ENCODE measurements at places on chromosomes 5 and 9.

- no peak for DNase-seq
These were observed 390.8 kb upstream of the PTGER4 start for GRCh38 chr5:40288800-40289485.

DNA sequence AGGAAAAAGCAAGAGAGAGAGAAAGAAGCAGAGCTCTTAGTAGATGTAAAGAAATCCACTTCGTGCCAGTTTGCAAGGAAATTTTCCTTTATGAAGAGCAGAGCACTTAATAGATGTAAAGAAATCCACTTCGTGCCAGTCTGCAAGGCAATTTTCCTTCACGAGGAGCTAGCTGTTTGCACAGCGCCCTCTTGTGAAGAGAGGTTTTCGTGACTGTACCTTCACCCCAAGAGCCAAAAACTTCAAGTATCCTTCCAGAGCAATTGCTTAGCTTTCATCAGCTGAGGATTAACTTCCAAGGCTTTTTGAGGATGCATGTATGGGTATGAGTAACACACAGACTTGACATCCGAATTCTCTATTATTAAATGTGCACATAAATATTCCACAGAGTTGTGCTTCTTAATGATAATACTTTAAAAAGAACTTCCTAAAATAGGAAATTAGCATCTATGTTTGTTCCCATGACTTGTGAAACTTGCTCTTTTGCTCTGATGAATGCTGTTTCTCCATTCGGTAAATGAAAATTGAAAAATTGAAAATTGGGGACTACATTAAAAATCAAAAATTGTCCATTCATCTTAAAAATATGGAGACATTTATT is 525.6 kb downstream of the PDE4D start:
- peak; percentile 22 for DNase-seq

- DNase-seq = no peak
These were observed 100.9 kb upstream of the PTGER4 start for GRCh38 chr5:40578501-40579451.

- no peak for DNase-seq
These were observed 12.6 kb downstream of the DNAJC21 start for GRCh38 chr5:34941936-34942335.

GRCh38 chr9:109120204-109120789 is 550 bp upstream of the TMEM245 start:
- no peak for DNase-seq

DNA sequence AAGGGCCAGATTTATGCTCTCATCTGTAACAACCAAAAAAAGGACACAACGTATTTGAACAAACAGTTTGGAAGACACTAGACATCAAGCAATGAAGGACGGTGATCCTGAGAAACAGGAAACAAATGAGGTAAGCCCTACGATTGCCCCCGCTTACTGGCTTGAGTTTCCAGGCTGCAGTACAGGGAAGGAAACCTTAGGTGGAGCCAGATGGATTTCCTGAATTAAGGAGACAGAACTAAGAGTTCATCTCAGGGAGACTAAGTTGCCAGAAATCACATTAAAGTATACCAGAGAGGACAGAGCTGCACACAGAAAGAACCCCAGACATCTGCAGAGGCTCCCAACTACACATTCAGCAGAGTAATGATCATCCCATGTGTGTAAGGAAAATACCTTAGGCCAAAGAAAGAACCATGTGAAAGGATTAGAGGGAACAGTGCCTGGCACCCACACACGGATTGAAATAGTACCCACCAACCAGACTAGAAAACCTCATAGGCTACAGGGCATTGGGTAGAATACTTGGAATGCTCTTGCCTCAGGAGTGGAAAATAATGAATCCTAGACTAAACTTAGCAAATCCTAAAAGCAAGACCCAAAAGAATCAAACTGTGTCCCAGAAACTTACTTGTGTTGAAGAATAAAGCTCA is 99.3 kb upstream of the NIPBL start:
- no peak for DNase-seq

DNA sequence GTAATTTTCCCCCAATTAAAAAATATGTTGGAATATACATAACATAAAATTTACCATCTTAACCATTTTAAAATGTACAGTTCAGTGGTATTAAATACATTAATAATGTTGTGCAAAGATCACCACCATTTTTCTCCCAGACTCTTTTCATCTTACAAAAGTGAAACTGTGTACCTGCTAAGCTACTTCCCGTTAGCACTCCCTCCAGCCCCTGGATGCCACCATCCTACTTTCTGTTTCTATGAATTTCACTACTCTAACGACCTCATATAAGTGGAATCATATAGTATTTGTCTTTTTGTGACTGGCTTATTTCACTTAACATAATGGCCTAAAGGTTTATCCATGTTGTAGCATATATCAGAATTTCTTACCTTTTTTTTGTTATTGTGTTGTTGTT is 112.9 kb downstream of the HSPA4 start:
- DNase-seq = no peak

DNA sequence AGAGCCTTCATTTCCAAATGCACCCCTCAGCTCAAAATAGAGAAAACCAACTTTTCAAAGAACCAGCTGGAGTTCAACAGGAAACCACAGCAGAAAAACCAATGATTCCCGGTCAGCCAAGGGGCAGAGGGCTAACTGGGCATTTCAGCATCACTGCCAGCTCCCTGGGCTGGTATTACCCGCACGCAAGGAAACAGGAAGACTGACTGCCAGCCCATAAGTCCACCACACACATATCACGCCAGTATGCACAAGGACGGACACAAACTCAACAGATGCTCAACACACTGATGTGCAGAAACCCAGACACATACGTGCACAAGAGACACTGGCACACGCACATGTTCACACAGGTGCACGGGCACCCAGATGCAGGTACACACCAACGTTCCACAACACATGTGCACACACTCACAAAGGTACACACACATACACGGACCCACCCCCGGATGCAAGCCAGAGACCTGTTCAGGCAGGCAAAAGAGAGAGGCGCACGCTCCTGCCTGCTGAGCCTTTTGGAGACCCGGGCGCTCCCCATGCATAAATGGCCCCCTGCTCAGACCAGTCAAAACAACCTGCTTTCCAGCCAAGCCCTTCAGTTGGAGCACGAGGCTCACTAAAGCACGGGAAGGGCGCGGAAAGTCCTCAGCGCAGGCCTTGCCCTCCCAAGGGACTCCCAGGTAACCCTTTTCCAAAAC is 2.1 kb downstream of the ADAMTS2 start:
- no peak for DNase-seq

DNA sequence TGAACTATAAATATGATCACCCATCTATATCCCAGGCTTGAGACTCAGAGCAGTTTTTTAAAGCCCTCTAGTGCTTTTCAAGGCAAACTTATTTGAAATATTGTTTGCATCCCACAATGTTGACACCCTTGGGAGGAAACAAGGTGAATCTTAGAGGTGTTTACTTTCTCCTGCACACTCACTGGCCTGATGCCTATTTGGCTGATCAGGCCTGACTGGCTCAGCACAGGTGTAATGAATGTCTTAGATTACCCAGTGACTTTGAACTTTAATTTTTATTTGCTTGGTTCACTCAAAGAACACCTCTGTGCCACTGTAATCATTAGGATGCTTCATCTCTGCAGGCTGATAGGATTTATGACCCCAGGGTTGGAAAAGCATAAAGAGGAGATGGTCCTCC is 158.3 kb downstream of the KCTD16 start:
- DNase-seq = no peak
